Body of pancreas (tissue), 4 donors: ENCODE measurements at places on chromosomes 16 and 17.

GRCh38 chr17:66711881-66712321 lies 123.0 kb upstream of the CACNG5 start:
- H3K4me1 ChIP-seq, result peaks cover 22% of the 10 kb centered on the region
- peak overlapping the region; percentile 75 for H3K27ac ChIP-seq
- H3K4me3 ChIP-seq, result no peak overlapping the region
- no peaks in the 10 kb centered on the region for H3K27me3 ChIP-seq
- H3K36me3 ChIP-seq, result no peaks in the 10 kb centered on the region

- H3K36me3 ChIP-seq, result no peaks in the 10 kb centered on the region
- peak; percentile 21 for DNase-seq
- H3K4me3 ChIP-seq, result no peak overlapping the region
- no peak overlapping the region for H3K27ac ChIP-seq
Observed at GRCh38 chr16:48201515-48202201, 42.4 kb upstream of the LONP2 start.

GRCh38 chr16:2928796-2929195 lies 17.1 kb downstream of the FLYWCH1 start:
- H3K27ac ChIP-seq, result no peak overlapping the region
- no peaks in the 10 kb centered on the region for H3K36me3 ChIP-seq
- no peaks in the 10 kb centered on the region for H3K27me3 ChIP-seq

- H3K36me3 ChIP-seq, result no peaks in the 10 kb centered on the region
- H3K4me3 ChIP-seq, result no peak overlapping the region
- no peaks in the 10 kb centered on the region for H3K4me1 ChIP-seq
Observed at GRCh38 chr16:72500545-72500944, 328.6 kb upstream of the PMFBP1 start.

DNA sequence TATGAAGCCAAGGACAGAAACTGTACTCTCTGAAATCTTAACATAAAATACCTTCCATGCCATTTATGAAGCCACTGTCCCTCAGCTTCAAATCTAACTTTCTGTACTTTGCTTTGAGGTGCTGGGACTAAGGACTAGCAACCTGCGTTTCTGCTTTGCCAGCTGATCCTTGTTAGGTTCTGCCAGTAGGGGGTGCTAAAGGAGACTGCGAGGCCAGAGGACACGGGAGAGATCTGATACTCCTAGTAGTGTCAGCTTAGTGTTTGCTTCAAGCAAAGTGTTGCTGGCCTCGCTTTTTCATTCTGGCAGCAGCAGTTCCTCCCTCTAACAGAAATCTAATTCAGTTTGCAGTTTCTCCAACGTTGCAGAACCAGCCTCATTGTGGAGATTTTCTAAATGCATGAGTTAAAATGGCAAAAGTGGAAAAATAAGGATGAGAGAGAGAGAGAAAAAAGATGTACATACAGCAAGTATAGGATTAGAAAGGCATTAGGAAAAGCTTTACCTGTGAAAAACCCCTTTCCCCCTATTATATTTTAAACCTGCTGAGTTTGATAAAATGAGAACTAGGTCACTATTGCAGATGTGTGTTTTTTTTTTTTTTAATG lies 297.5 kb downstream of the CA10 start:
- H3K36me3 ChIP-seq, result no peaks in the 10 kb centered on the region
- DNase-seq, result peak; percentile 49
- H3K27me3 ChIP-seq, result no peaks in the 10 kb centered on the region

DNA sequence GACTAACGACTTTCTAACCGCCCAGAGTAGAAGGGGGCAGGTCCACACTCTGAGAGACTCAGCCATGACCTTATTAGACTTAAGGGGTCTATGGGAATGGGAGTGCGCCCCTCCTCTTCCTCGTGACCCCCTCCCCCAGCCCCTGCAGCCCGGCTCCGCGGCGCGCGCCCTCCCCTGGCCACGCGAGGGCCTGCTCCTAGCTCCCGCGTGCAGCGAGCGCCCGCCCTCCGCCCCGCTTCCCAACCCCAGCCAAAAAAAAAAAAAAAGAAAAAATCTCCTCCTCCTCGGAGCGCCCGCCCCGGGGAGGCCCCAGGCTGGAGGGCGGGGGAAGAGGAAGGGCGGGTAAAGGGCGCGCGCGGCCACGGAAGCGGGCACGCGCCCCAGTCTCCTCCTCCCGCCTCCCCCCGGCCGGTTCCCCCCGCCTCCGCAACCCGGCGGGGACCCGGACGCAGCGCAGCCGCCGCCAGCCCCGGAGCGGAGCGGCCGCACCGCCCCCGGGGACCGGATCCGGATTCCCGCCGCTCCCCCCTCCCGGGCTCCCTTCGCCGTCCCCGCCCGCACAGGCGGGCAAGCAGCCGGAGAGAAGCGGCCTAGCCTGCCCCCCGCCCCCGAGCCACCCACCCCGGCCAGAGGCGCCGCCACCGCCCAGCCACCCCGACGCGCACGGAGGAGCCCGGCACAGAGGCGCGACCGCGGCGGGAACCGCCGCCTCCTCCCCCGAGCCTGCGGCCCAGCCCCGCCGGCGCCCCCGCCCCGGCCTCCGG lies 949 bp downstream of the UBTF start:
- peaks cover 35% of the 10 kb centered on the region for H3K4me1 ChIP-seq
- peak overlapping the region; percentile 94 for H3K27ac ChIP-seq
- no peaks in the 10 kb centered on the region for H3K27me3 ChIP-seq
